Lung (tissue), 17 donors: ENCODE measurements at places on chromosomes 5 and 9.

- DNase-seq: peak; percentile 24
These were observed 92.9 kb upstream of the MTAP start for GRCh38 chr9:21709464-21710058.

GRCh38 chr9:132901858-132902831 is 23.4 kb downstream of the SPACA9 start:
- DNase-seq: peak; percentile 90

GRCh38 chr5:54385994-54386393 is 69.5 kb upstream of the HSPB3 start:
- no peak for DNase-seq

DNA sequence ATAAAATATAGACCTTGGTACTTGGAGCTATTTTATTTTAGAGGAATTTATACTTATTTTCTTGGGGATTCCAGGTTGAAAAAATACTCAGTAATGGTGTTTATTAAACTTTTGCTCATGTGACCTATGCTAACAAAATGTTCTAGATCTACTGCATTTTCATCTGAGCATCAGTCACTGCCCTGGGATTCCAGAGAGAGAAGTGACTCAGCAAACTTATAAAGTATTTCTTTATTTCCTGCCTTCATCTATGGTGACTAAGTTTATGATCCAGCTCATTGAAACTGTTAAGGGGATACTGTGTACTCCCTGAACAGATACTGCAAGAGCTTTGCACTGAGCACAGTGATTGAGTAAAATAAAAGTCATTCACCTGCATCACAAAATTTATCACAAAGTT is 298.5 kb upstream of the CDH18 start:
- DNase-seq: no peak

GRCh38 chr5:108642170-108642906 is 105.4 kb upstream of the FER start:
- peak; percentile 85 for DNase-seq

- DNase-seq: no peak
These were observed 332.1 kb downstream of the DIRAS2 start for GRCh38 chr9:90310521-90310876.
